Forelimb muscle (tissue), 1 donor: ENCODE measurements at places on chromosomes 4 and X.

DNA sequence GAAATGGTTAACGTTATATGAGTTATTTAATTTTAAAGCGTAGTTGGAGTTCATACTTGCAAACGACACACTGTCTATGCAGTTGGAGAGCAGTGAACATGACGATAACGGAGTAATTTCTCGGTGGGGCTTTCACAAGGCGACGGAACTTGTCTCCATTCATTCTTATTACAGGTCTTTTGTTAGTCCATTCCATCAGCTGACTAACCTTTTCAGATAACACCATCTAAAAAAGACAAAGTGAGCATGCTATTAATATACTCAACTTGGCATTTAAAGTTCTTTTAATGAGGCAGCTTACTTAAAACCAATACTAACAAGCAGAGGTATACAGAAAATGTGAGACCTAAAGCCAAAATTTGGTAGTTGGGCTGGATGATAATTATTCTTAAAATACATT is 19.9 kb downstream of the MAGT1 start:
- DNase-seq = no peak

DNA sequence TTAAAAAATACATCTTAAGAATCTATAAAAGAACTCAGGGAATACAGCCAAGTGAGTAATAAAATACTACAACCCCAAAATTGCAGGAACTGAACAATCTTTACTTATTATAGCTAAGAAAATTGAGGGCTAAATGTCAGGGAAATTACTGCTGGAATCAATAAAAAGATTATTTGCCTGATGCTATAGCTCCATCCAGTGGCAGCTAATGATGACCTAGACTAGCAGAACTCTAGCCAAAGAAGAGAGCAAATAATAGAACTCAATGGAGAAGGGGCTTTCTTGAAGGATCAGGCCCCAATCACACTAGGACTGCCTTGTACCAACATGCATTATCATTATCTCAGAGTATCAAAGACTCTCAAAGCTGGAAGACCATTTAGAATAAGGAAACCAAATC is 85.0 kb upstream of the FAM241A start:
- DNase-seq = no peak

- DNase-seq = no peak
These were observed 99.6 kb upstream of the FGF16 start for GRCh38 chrX:77347572-77347971.

- no peak for DNase-seq
These were observed 23.6 kb downstream of the TMEM255A start for GRCh38 chrX:120287513-120288112.

GRCh38 chr4:76733068-76733771 is 164.7 kb downstream of the SOWAHB start:
- no peak for DNase-seq

- no peak for DNase-seq
These were observed 1.4 kb upstream of the SLC38A5 start for GRCh38 chrX:48471504-48471903.

DNA sequence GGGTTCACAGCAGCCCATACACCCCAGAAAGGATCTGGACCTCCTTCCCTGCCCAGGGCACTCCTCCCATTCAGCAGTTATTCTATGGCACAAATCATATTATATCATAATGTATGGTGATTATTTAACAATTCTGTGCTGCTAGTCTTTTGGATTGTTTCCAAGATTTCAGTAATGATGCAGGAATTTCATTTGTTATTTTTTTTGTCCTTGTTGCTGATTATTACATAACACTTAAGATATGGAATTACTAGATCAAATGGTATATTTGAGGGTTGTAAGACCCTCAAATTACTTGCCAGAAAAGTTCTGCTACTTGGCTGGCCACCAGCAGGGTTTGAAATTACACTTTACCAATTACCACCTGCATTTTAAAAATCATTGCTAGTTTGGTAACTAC is 36.4 kb downstream of the QDPR start:
- no peak for DNase-seq

- no peak for DNase-seq
These were observed 5.1 kb downstream of the MED28 start for GRCh38 chr4:17619416-17620105.

DNA sequence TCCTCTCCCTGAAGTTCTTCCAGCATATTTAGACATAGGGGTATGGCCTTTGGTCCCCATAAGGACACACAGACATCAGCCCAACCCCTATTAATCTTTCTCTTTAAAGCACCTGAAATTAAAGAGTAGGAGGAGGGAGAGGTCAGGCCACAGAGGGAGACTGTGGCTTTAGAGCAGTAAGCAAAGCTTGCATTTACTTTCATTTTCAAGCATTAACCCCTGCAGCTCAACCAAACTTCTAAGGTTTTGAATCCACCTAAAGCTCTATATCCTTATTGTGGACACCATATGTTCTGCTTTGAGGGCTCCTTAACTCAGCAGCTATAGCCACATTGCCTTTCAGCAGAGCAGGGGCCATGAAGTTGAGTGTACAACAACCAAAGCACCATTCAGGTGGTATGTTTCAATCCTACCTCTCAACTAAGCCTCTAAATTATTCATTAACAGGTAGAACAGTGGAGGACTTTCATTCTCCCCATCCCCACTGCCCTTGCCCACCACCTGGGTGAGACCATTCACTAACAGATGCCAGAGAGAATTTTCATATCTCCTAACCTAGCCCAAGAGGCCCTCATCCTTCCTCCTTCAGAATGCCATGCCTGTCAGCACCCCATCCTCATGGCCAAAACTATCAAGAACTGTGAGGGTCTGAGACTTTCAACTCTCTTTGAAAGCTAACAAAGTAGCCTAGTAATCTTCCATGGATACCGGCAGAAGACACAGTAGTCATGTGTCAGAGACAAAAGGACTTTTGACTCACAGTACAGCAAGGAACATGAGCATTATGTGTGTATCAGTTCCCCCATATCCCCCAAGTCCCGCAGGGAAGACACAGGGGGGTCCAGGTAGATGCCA is 20.8 kb downstream of the LIN54 start:
- DNase-seq = no peak

- DNase-seq = no peak
These were observed 60.0 kb upstream of the ARHGAP24 start for GRCh38 chr4:85414972-85415371.

- no peak for DNase-seq
These were observed 20.4 kb upstream of the GDPD2 start for GRCh38 chrX:70402721-70403120.

DNA sequence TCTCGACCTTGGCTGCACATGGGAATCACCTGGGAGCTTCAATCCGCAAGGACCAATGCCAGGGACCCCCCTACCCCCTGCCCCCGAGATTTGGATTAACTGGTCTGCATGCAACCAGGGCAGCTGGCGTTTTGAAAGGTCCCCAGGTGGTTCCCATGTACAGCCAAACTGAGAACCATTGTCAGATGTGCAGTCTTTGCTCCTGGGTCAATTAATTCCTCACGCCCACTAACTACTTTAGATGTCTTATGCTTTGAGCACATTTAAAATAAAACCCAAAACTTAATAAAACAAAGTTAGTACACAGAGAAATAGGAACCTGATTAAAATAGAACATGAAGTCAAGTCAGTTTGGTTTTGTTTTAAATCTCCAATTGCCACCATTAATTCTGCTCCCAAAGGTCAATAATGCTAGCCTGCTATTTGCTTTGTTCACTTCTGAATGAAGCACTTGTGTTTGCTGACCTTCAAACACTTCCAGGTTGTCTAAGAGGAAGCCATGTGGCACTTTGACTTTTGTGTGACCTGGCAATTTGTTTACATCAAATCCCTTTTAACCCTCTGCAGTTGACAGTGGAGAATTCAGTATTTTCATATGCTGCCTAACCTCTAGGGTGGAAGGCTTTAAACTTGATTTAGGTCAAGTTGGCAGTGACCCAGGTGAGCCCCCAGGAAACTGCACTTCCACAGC is 27.2 kb upstream of the TMSB4X start:
- no peak for DNase-seq

DNA sequence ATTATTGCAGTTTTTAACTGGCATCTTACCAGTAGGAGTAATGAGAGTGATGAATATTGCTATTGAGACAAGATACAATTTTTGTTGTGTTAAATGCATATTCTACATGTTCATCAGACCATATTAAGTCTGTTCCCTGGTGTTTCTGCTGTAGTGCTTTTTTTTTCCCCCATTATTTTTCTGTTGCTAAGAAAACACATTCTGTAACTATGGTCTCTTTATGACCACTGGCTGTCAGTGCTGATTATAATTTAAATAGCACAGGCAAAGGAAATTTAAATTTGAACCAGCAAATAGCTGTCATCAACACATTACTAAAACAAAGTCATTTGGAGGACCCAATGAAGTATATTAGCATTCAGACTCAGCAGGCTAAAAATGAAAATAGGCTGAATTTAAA is 98.3 kb upstream of the ANKRD50 start:
- DNase-seq = no peak
